ENCODE measurements at places on chromosomes 4 and X. TPM values are rescaled to one million over a fixed set of nuclear protein-coding genes. Genes with fewer than 3 reads are reported as not detected.

PPP1R2C gene
- total RNA-seq = not detected

SASH3 gene
- total RNA-seq = not detected

RAB33A gene
- total RNA-seq = 0.65 TPM

LEF1 gene
- total RNA-seq = 0.67 TPM

ANXA10 gene
- not detected for total RNA-seq

DGKK gene
- not detected for total RNA-seq

DCAF12L1 gene
- 0.98 TPM for total RNA-seq

MAEA gene
- total RNA-seq = 62.4 TPM

IL1RAPL1 gene
- 0.29 TPM for total RNA-seq

All from vein endothelial cell (primary cell).